ENCODE measurements at places on chromosomes 2 and 18.

- no peak for DNase-seq
Measured at GRCh38 chr18:59660786-59661743, 36.2 kb downstream of the CCBE1 start.

DNA sequence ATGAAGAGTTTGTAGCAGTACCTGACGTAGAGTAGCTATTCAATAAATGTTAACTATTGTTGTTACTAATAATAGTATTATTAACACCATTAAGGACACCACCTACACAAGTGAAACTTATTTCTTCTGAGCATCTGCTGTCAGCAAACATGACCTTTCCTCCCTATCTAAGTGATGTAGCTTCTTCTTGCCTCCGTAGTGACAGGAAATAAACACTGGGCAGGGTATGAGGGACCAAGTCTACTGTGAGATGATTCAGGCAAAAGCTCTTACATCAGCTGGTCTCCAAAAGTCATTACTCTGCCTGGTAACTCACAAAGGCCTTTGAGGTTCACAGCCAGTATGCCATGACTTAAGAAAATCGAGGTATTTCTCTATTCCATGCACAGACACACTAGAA, 750.5 kb downstream of the CPS1 start:
- no peak for DNase-seq

DNA sequence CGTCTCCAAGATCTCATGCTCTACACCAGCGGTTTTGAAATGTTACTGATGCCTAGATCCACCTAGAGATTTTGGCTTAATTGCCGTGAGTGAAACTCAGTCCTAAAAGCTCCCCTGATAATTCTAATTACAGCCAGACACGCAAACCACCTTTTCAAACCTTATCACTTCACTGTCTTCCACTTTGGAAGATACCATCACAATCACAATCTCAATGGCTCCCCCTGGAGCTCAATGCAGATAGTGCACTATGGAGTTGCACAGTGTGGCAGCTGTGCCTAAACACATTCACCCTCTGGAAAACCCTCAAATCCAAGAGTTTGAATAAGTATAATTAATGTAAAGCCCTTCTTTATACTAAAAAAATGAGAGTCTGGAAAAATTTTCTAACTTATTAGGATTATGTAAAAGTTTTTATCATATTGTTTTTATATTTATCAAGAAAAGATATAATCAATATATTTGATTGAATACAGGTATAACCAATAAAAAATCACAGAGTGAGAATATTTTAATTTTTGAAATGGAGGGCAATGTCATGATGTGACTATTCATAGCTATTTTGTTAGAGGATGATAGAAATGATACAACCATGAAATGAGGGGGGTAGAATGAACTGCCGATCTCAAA, 102.9 kb upstream of the SLC8A1 start:
- no peak for DNase-seq

GRCh38 chr2:39422700-39423099, 14.4 kb downstream of the MAP4K3 start:
- no peak for DNase-seq

GRCh38 chr2:19674051-19675002, 227.5 kb downstream of the TTC32 start:
- no peak for DNase-seq

- no peak for DNase-seq
Measured at GRCh38 chr2:95272781-95273180, 1.5 kb upstream of the PROM2 start.

GRCh38 chr2:77652499-77652898, 130.3 kb upstream of the LRRTM4 start:
- DNase-seq, result no peak

All from immature natural killer cell (primary cell).